ENCODE measurements at places on chromosomes 12 and 14.

- no peak overlapping the region for H3K4me3 ChIP-seq
- DNase-seq: no peak
- H3K36me3 ChIP-seq: no peaks in the 10 kb centered on the region
- H3K27ac ChIP-seq: peak overlapping the region; percentile 36
- no peaks in the 10 kb centered on the region for H3K27me3 ChIP-seq
- H3K4me1 ChIP-seq: peaks cover 13% of the 10 kb centered on the region
These were observed 96.7 kb downstream of the SLC25A47 start for GRCh38 chr14:100419856-100420255.

DNA sequence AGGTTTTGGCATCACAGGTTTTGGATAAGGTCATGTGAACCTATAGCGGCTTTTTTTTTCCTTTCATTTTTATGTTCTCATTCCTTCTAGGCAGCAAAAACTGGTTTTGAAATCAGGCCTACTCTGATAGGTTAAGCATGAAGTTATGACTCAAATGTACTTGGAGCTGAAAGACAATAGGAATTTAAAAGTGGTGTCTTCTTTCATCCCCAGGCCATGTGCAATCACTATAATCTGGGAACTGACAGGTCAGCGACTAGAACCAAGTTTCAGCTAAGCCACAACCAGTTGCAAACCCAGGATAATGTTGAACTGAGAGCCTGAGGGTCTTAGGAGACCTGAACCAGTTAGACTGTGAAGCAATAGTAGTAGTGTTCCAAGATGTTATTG is 74.3 kb downstream of the ANO6 start:
- DNase-seq: no peak
- no peaks in the 10 kb centered on the region for H3K27me3 ChIP-seq
- no peak overlapping the region for H3K27ac ChIP-seq
- peaks cover 19% of the 10 kb centered on the region for H3K4me1 ChIP-seq
- H3K4me3 ChIP-seq: no peak overlapping the region
- no peaks in the 10 kb centered on the region for H3K36me3 ChIP-seq

- no peak for DNase-seq
- peaks cover 35% of the 10 kb centered on the region for H3K27me3 ChIP-seq
- no peak overlapping the region for H3K27ac ChIP-seq
- H3K36me3 ChIP-seq: no peaks in the 10 kb centered on the region
These were observed 116.3 kb upstream of the VASH1 start for GRCh38 chr14:76644855-76645518.

GRCh38 chr12:102811110-102811737 is 105.8 kb downstream of the PAH start:
- peaks cover 32% of the 10 kb centered on the region for H3K27me3 ChIP-seq
- no peak overlapping the region for H3K27ac ChIP-seq
- DNase-seq: no peak
- H3K4me1 ChIP-seq: no peaks in the 10 kb centered on the region
- H3K4me3 ChIP-seq: no peak overlapping the region

- H3K27ac ChIP-seq: no peak overlapping the region
- H3K4me1 ChIP-seq: peaks cover 4% of the 10 kb centered on the region
- no peaks in the 10 kb centered on the region for H3K36me3 ChIP-seq
- no peak overlapping the region for H3K4me3 ChIP-seq
These were observed 12.9 kb downstream of the C14orf93 start for GRCh38 chr14:22996768-22997654.

DNA sequence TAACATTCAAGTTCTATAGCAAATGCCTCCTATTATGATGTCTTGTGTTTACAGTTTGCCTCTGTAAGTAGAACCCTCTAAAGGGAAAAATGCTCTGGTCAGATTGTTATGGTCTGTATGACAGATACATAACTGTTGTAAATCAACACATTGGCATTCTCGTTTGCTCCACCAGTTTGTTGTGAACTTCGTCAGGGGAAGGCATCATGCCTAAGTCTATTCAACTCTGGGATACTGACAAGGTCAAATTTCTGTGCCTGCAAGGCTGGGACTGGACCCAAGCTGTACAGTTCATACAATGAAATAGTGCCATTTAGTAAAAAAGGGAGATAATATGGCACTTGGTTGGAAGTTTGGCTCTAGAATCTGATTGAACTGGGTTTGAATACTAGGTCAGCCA is 392.3 kb downstream of the RAD51B start:
- H3K4me1 ChIP-seq: peaks cover 58% of the 10 kb centered on the region
- H3K27ac ChIP-seq: no peak overlapping the region
- no peak for DNase-seq
- no peaks in the 10 kb centered on the region for H3K27me3 ChIP-seq

DNA sequence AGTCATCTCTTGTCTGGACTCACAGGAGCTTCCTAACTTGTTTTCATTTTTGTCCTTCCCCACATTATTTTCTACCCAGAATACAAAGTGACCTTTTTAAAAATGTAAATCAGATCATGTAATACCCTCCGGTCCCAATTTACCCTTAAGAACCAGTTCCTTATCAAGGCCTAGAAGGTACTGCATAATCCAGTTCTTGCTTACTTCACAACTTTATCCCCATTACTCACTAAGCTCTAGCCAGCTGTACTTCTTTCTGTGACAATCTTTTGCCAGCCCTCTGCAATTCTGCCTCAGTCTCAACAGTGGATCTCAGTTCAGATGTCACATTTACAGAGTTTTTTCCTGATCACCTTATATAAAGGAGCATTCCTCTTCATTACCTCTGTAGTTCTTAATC is 11.6 kb downstream of the RAP1B start:
- H3K36me3 ChIP-seq: peaks cover 46% of the 10 kb centered on the region
- peak overlapping the region; percentile 60 for H3K4me3 ChIP-seq
- DNase-seq: no peak
- H3K4me1 ChIP-seq: peaks cover 73% of the 10 kb centered on the region
- peak overlapping the region; percentile 33 for H3K27ac ChIP-seq

DNA sequence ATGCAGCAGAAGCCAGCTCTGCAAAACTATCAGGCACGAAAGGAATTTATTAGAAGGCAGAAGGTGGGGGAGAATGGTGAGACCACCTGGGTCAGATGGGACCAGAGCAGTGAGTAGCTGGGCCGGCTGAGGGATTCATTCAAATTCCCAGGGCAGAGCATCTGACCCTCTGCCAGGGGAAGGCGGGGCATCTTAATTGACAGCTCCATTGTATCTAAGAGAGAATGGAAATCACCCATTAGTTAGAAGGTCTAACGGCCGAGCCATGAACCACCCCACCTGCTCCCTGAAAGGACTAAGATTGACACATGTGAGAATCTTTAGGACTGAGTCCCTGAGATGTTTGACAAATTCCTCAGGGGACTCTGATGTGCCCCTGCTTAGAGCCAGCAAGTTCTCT is 83.7 kb downstream of the PHETA1 start:
- H3K36me3 ChIP-seq: no peaks in the 10 kb centered on the region
- H3K4me1 ChIP-seq: no peaks in the 10 kb centered on the region
- H3K27ac ChIP-seq: no peak overlapping the region
- H3K4me3 ChIP-seq: no peak overlapping the region
- H3K27me3 ChIP-seq: peaks cover 42% of the 10 kb centered on the region

DNA sequence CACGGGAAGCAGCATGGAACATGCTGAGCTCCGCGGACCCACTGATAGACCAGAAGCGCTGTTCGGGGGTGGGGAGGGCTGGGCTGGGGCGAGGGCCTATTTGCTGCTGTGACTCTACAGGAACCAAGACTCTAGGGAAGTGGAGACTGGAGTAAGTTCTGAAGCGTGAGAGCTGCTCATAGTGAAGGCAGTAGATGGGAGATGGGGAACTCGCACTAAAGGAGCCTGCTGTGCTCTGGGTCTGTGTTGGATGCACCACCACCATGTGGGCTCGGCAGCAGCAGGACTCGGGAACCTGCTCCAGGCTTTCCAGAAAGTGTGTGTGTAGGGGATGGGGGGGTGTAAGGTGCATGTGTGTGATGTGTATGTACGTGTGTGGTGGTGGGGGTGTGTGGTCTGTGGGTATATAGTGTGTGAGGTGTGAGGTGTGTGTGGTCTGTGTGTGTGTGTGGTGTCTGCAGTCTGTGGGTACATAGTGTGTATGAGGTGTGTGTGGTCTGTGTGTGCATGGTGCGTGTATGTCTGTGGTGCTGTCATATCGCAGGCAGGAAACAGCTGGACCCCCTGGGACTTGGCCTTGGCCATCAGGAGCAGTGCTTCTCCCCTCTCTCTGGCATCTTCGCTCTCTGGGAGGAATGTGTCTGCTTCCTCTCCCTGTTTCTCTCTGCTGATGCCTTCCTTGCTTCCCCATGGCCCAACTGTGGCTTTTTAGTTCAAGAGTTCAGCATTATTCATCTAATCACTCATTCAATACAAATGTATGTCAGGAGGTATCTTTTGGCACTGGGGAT is 378.9 kb downstream of the FUT8 start:
- H3K27me3 ChIP-seq: peaks cover 12% of the 10 kb centered on the region
- H3K36me3 ChIP-seq: no peaks in the 10 kb centered on the region
- no peak overlapping the region for H3K4me3 ChIP-seq
- H3K27ac ChIP-seq: no peak overlapping the region
- H3K4me1 ChIP-seq: no peaks in the 10 kb centered on the region
- no peak for DNase-seq

DNA sequence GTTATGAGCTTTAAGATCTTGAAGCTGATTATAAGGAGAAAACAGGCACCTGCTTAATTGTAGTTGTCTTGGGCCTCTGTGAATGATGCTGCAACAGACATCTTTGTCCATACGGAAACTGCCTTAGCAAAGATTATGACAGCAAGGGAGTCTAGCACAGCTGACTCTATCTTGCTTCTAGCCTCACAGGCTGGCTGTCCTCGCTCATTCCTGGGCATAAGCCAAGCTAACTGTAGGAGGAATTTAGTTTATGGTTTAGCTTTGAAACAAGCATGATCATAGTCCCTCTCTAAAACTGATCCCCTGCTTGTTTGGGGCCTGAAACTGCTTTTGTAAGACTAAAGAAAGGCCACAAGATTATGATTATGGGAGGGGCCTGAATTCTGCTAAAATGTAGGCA is 74.3 kb upstream of the C14orf132 start:
- DNase-seq: no peak
- H3K4me1 ChIP-seq: no peaks in the 10 kb centered on the region
- no peak overlapping the region for H3K4me3 ChIP-seq
- no peaks in the 10 kb centered on the region for H3K36me3 ChIP-seq
- peaks cover 34% of the 10 kb centered on the region for H3K27me3 ChIP-seq

DNA sequence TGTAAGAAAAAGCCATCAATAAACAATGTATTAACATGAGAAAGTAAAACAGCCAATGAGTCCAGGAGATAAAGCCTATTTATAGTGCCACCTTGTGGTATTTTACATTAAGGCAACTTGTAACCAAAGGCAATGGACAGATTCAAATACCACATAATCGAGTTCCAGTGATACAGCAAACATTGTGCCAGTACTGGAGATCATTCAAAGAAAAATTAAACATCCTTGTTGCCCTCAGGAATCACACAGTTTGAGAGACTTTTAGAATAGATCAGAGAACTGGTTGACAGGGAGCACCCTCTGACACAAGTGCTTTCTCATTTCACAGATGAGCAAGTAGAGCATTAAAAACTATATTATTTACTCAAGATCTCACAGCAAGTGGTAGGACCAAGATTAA is 98.1 kb downstream of the DDHD1 start:
- peaks cover 21% of the 10 kb centered on the region for H3K36me3 ChIP-seq
- no peak overlapping the region for H3K4me3 ChIP-seq
- DNase-seq: no peak
- peak overlapping the region; percentile 52 for H3K27ac ChIP-seq

DNA sequence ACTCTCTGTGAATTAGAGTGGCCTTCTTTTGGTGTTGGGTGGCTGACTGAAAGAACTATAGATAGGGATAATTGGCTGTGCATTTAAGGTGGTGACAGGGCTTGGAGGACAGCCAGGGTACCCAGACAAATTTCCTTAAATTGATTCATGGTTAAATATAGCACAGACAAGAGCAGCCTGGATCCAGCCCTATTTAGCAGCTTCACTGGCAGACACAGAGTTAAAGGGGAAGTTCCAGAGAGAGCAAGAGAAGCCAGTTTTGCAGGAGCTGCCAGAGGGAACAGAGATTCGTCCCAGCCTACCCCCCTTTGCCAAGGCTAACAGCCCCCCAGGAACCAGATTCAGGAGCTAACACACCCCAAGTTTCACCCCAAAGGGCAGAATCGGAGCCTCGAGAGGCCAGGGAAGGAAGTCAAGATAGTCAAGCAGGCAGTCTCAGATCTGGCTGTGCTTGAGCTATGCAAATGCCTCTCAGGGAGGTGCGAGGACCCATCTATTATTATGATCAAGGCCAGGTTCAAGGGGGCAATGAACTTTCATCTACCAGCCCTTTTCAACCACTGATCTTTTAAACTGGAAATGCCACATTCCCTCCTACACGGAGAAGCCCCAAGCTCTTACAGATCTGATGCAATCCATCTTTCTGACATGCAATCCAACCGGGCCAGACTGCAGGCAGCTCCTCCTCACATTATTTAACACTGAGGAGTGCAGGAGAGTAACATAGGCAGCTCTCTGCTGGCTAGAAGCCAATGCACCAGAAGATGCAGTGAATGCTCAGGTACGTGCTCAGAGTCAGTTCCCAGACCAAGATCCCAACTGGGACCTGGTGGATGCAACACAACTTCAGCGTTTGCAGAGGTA is 58.2 kb downstream of the DHRS2 start:
- no peak overlapping the region for H3K4me3 ChIP-seq
- H3K27ac ChIP-seq: no peak overlapping the region
- no peak for DNase-seq
- H3K4me1 ChIP-seq: no peaks in the 10 kb centered on the region
- peaks cover 21% of the 10 kb centered on the region for H3K27me3 ChIP-seq

DNA sequence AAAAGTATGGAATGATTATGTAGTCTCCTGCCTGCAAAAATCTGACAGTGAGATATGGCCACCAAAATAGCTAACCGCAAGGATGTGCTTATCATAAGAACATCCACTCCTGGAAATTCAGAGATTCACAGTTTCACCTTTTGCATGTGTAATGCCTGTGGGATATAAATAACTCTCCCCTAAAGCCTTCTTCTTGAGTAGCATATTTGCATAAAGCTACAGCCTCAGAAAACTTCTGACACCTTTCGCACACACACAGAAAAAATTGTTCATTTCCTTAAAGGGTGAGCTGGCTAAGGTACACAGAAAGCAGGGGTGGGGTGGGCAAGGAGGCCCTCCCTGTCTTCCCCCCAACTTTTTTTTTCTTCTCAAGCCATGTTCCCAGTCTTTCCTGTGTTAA is 3.1 kb upstream of the IGF1 start:
- H3K27me3 ChIP-seq: no peaks in the 10 kb centered on the region
- H3K4me3 ChIP-seq: no peak overlapping the region
- H3K36me3 ChIP-seq: peaks cover 2% of the 10 kb centered on the region
- H3K4me1 ChIP-seq: peaks cover 11% of the 10 kb centered on the region
- no peak overlapping the region for H3K27ac ChIP-seq

GRCh38 chr14:32438517-32438916 is 109.4 kb downstream of the AKAP6 start:
- no peaks in the 10 kb centered on the region for H3K36me3 ChIP-seq
- H3K4me1 ChIP-seq: no peaks in the 10 kb centered on the region
- no peaks in the 10 kb centered on the region for H3K27me3 ChIP-seq
- peak overlapping the region; percentile 32 for H3K27ac ChIP-seq
- no peak for DNase-seq
- no peak overlapping the region for H3K4me3 ChIP-seq

GRCh38 chr12:69170293-69170692 is 69.1 kb upstream of the CPSF6 start:
- H3K27ac ChIP-seq: no peak overlapping the region
- H3K36me3 ChIP-seq: no peaks in the 10 kb centered on the region
- no peak overlapping the region for H3K4me3 ChIP-seq
- DNase-seq: no peak
- no peaks in the 10 kb centered on the region for H3K27me3 ChIP-seq

GRCh38 chr12:45986641-45987339 is 3.6 kb downstream of the SCAF11 start:
- H3K4me1 ChIP-seq: peaks cover 78% of the 10 kb centered on the region
- no peak for DNase-seq
- peak overlapping the region; percentile 83 for H3K27ac ChIP-seq
- H3K4me3 ChIP-seq: peak overlapping the region; percentile 36
- no peaks in the 10 kb centered on the region for H3K27me3 ChIP-seq

GRCh38 chr12:106197906-106198623 is 49.8 kb downstream of the CKAP4 start:
- no peaks in the 10 kb centered on the region for H3K4me1 ChIP-seq
- no peak for DNase-seq
- H3K27ac ChIP-seq: no peak overlapping the region
- peaks cover 33% of the 10 kb centered on the region for H3K27me3 ChIP-seq

All from central memory CD8-positive, alpha-beta T cell (primary cell).